A549 treated with CORT108297 at 1 μM for 4 hours (cell line): ENCODE measurements at places on chromosomes 4 and X. TPM values are rescaled to one million over a fixed set of nuclear protein-coding genes. Genes with fewer than 3 reads are reported as not detected.

The LEF1 gene
- 0.17 TPM in 1 of 5 replicates, not detected in the others for total RNA-seq

The CCKAR gene
- total RNA-seq, result not detected in 5 replicates

The TREX2 gene
- total RNA-seq, result 1.0 to 1.8 TPM (median 1.7 TPM) in 5 replicates

The TLR10 gene
- total RNA-seq, result 0.03 to 0.07 TPM (median 0.04 TPM) in 4 of 5 replicates, not detected in the other

The NSG1 gene
- 1.7 to 2.5 TPM (median 2.2 TPM) in 5 replicates for total RNA-seq
